NCI-H1694 (cell line): ENCODE measurements at places on chromosomes 1 and 21.

DNA sequence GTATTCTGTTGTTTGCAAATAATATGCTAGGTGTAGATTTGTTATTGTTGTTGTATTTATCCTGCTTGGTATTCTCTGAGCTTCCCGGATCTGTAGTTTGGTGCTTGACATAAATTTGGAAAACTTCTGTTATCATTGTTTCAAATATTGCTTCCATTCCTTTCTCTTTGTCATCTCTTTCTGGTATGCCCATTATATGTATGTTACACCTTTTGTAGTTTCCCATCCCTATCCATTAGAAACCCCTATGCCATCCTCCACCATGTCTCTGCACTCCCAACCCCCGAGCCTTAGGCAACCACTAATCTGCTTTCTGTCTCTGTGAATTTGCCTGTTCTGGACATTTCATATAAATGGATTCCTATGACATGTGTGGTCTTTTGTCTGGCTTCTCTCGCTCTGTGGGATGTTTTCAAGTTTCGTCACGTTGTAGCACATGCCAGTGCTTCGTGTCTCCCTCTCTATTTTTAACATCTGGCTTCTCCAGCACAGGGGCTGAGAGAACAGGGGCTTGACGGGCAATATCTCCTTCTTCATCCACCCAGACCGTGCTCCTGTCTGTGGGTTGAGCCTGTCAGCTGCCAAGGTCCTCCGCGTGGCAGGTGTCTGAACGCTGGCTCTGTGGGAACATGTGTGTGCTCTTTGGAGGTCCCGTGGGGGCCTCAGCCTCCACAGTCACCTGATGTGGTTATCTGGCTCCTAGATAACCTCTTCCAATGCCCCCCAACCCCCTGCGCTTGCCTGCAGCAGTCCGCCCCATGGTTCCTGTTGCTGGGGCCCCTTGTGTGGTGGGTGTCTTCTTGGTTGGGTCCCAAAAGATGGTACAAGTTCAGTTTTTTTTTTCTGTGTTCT lies 32.8 kb upstream of the MAN1C1 start:
- no peak for DNase-seq

GRCh38 chr1:214316593-214316992 lies 35.6 kb downstream of the SMYD2 start:
- DNase-seq: no peak

- DNase-seq: no peak
Measured at GRCh38 chr1:232951180-232951579, 769 bp downstream of the NTPCR start.

GRCh38 chr1:147514233-147514632 lies 27.1 kb upstream of the BCL9 start:
- no peak for DNase-seq

- DNase-seq: no peak
Measured at GRCh38 chr1:109910123-109910962, at the start of gene CSF1. Gene CSF1 (plus strand): TSS chr1:109910849. CDS start chr1:109911024, 175 bp downstream.
